ENCODE measurements at places on chromosomes 12 and 14.

GRCh38 chr12:52946797-52947547 is 1.9 kb upstream of the KRT18 start:
- no peak for DNase-seq

DNA sequence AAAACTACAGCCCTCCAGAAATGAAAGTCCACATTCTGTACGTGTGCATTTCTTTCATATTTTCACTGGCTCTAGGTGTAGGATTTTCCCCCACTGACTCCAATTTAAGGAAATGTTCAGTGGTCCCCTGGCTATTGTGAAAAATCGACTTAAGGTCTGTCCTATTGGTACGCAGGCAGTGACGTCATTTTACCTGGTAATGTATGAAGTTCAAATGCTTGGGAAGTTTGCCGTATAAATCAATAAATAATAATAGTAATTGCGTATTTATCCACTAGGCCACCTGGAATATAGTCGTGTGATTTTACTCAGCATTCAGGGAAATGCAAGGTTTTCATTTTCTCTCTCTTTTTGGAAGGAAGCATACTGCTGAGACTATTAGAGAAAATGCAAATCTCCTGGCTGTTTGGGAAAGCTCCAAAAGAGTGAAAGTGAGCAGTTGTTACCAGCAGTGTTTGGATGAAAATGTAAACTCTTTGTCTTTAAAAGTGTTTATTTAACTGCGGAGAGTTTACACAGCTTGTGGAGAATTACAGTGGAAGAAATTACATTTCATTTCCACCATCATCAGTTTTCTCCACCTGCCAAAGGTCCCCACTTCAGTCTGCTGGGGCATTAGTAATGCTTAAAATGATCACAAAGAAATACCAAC is 107.0 kb downstream of the EXOC5 start:
- DNase-seq = no peak

- DNase-seq = peak; percentile 13
Observed at GRCh38 chr12:78494911-78495310, 369.7 kb upstream of the SYT1 start.

GRCh38 chr12:56839915-56840325 is 76.8 kb downstream of the HSD17B6 start:
- peak; percentile 52 for DNase-seq

GRCh38 chr14:77490347-77490986 is 8.1 kb downstream of the ISM2 start:
- DNase-seq = no peak

GRCh38 chr12:107955966-107956643 is 173.0 kb upstream of the WSCD2 start:
- DNase-seq = no peak

GRCh38 chr12:8779862-8780261 is 42.6 kb upstream of the A2ML1 start:
- DNase-seq = no peak

- DNase-seq = no peak
Observed at GRCh38 chr12:6777386-6777785, 5.1 kb downstream of the LAG3 start.

All from RWPE1 (cell line).